GM13976 (cell line): ENCODE measurements at places on chromosomes 5 and 9.

DNA sequence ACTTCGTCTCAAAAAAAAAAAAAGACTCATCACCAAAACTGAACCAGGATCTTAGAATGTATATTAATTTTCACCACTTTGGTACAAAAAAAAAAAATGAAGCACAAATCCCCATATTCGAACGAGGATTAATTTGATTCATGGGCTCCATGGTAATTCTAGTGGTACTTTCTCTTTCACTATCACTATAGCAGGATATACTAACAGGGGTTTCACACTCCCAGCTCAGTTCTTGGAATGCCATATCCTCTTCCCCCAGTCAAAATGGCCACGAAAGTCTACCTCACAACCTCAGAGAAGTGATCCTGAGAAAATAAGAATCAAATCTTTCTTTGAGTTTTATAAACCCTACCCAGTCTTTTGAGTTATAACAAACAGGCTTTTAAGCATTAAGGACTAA lies 235.7 kb downstream of the FBXL17 start:
- no peak for DNase-seq

- no peak for DNase-seq
These were observed 69.0 kb downstream of the KLHL3 start for GRCh38 chr5:137666901-137667300.

- DNase-seq, result peak; percentile 85
These were observed 34.1 kb downstream of the NEK6 start for GRCh38 chr9:124291801-124292396.

DNA sequence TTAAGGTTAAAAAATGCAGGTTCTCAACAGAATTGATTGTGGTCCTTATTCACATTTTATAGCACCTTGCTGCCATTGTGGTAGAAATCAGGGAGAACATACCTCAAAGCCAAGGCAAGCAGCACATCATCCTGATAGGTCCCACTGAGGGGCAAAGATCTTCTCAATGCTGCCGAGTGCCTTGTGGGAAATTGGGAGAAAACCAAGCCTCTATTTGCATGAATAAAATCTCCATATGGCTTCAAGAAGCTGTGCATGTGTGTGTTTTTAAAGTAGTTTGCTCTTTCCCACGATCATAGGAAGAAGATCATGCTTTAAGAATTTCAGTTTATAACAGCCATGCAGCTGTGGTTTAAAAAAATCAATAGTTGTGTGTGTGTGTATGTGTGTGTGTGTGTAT lies 216.9 kb upstream of the FBXL7 start:
- no peak for DNase-seq

DNA sequence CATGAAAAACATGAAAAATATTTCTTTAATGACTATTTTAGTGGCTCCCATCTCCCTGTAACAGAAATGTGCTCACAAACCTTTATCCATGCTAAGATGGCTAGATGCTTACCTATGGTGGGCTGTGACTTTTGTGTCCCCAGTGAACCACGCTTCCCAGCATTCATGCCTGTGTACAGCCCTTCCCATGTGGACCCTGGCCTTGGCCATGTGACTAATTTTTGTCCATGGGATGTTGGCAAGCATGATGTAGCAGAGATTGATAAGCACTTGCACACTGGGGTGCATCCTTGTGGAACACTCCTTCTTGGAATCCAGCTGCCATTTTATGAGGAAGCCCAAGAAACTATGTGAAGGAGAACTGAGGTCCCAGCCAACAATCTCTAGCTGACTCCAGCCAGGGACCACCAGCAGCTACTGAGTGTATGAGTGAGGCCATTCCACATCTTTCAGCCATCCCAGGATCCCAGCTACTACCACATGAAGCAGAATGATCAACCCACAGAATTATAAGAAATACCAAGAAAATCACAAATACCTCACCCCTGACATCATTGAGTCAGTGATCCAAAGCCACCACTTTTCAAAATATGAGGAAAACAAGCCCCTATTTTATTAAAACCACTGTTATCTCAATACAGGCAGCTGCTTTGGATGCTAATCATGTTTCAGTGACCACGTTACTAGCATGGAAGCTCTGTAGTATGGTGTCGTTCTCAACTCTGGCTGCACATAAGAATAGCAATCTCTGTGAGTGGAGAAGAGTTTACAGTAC lies 16.1 kb upstream of the RAI14 start:
- DNase-seq, result no peak

GRCh38 chr9:87644659-87645058 lies 81.3 kb upstream of the CTSL start:
- no peak for DNase-seq

DNA sequence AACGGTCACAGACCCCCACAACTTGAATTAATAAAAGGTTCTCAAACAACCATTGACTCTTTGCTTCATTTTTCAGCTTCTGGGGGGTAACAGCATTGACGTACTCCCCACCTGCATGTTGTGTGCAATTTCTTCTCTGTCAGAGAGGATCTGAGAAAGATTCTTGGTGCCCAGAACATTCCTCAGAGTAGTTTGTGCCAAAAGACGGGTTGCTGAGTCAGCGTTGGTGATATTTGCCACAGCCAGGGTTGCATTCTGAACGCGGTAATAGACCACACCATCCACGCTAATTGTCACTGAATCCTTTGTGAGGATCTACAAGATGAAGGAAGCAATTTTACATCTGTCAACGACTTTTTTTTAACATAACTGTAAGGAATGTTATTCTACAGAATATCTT lies 21.0 kb downstream of the STOM start:
- no peak for DNase-seq

DNA sequence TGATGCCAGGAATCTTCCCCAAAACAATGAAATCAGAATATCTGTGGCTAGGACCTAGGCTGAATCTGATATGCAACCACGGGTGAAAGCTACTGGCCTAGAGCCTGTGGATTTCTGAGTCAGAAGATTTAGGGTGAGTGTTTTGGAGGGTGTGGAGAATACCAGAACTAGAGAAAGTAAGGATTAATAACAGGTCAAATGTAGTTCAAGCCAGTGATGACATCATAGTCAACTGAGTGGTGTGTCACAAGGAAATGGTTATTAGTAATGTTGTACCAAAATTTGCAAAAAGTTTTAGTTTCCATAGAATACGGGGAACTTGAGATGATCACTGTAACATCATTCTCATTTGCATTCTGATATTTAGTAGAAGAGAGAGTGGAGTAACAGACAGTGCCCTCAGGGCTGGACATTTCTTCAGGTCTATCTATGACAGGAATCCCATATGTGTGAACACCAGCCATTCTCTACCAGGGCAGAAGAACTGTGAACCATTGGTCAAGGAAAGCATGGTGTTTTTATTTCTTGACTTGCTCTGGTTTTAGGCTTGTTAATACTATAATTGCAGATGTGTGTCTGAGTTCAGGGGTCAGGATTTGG lies 3.7 kb downstream of the GALNT12 start:
- DNase-seq, result no peak

DNA sequence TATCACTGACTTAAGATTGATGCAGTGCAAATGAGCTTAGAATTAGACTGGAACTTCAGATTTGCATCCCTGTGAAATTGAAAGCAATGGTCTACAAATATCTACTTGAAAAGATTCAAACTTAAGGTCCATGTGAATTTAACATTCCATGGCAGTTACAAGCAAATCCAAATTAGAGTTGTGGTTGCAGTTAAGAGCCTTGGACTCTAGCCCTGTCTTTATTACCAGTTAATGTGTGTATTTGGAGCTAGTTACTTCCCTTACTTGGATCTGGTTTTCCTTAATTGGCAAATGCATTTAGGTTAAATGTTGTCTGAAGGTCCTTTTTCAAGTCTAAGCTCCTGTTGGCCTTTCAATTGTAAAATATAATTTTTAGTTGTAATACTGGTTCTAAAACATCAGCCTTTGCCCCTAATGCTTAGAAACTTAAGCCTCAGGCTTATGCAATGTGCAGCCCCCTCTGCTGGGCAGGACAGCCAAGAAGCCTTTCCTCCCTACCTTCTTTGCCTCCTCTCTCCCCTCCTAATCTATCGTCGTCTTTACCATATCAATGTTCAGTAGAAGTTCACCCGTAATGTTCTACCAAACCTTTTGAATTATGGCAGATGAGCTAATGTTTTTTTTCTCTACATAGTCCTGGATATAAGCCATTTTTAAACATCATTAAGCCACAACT lies 59.5 kb downstream of the ERMP1 start:
- DNase-seq, result no peak

GRCh38 chr9:81472701-81473100 lies 216.6 kb downstream of the TLE1 start:
- DNase-seq, result no peak

DNA sequence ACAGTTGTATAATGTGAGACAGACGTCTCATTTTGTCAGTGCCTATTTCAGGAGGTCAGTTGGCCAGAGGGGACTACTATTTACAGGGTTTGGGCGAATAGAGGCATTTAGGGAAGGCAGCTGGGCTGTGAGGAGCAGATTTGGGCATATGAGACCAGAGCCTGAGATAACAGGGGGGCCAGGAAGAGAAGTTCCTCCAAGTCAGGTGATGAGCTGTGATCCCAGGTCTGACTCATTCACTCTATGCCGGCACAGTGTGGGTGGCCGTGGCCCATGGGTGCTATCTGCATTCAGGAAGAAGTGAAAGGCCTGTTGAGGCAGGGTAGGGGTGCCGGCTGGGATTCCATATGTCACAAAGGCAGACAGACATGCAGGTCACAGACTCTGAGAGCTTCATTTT lies 142.8 kb downstream of the PDZD2 start:
- DNase-seq, result no peak

GRCh38 chr5:116370886-116371285 lies 203.7 kb downstream of the SEMA6A start:
- DNase-seq, result no peak

- DNase-seq, result no peak
These were observed 515.8 kb downstream of the KDM4C start for GRCh38 chr9:7273575-7273974.

DNA sequence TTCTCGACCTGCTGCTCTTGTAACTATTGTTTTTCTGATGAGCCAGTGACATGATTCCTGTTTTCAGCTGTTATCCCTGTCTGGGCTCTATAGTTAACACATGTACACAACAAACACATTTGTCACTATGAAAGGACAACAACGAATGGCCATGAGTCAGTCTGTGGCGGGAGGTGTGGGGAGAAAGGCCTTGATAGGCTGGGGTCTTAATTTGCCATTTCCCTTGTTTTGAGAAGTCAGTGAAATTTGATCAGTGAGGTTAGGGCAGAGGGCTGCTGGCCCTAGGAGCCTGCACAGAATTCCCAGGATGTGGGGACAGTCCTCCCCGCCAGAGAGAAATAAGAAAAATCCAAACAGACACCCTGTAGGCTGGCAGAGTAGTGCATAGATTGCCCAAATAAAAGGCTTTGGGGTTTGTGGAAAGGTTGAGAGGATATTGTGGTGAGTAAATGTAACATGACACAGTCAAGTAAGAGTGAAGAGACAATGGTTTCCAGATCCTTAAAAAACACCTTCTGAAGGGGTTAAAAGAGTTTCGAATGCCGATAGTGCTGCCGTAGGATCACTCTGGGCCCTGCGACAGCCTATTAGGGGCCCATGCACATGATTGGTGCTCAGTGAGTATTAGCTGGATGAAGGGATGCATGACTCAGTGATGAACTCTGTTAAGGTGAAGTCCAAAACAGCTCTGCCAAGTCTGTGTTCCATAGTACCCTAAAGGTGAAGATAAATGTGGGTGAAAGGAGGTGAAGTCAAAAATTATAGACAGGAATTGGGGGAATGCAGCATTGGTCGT lies 110.9 kb upstream of the PRRC1 start:
- DNase-seq, result no peak

DNA sequence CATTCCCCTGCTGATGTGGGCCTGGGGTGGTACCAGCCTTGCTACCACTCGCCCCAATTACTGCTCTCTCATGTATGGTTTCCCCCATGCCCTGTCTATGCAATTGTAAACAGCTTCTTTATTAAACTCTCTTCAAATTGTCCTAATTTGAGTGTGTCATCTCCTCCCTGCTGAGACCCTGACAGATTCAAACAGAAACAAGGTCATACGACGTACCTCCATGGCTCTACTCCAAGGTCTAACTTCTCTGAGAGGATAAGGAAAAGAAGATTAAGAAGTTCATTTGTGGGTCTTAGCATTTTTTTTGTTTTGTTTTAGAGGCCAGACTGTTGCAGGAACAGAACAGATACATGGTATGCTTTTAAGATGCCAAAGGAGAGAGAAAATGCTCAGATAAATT lies 38.0 kb downstream of the ABITRAM start:
- no peak for DNase-seq

- DNase-seq, result no peak
These were observed 374.9 kb downstream of the MAT2B start for GRCh38 chr5:163880302-163880701.

GRCh38 chr5:1885868-1886845 lies 3.4 kb upstream of the IRX4 start:
- no peak for DNase-seq

GRCh38 chr5:145495741-145496140 lies 339.4 kb downstream of the PRELID2 start:
- DNase-seq, result no peak

GRCh38 chr5:9072701-9073100 lies 473.2 kb downstream of the SEMA5A start:
- DNase-seq, result no peak

DNA sequence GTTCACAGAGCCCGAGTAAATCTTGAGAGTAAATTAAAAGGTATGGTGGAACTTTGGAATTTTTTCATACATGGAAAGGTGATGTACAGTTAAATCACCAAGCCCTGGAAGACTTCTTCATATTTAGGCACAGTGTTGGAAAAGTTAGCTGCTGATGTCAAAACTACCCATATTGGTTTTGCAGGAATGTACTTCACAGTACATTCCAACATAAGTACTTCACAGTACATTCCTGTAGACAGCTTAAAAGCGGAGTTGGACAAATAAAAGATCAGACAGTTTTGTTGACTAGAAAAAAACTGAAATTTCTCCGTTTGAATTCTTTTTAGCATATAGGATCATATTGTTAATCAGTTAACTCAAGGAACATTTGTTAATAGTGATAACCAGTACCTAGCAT lies 1.8 kb downstream of the RANBP17 start:
- DNase-seq, result no peak

- no peak for DNase-seq
These were observed 89.1 kb upstream of the NFIB start for GRCh38 chr9:14403081-14403480.

DNA sequence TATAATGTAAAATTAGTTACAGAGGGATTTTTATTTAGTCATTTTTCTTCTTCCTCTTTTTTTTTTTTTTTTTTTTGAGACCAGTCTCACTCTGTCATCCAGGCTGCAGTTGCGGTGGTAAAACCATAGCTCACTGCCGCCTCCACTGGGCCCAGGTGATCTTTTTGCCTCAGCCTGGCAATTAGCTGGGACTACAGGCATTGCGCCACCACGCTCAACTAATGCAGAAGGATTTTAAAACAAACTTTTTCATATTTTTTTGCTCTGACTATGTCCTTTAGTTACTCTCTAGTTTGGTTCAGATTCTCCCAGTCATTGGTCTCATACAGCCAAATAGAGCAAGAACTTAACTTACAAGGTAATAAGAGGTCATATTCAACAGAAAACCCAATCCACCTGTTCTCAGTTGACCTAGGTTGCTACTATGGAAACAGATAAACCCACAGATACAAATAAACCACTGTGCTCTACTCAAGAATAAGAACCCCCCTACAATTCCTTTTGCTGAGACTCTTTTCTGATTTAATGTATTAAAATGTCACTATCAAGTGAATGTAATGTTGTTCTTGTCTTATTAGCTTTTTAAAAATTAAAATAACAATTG lies 50.1 kb upstream of the TTC39B start:
- no peak for DNase-seq

GRCh38 chr5:174504266-174504726 lies 220.1 kb upstream of the MSX2 start:
- DNase-seq, result no peak

- DNase-seq, result no peak
These were observed 197.8 kb downstream of the GLIS3 start for GRCh38 chr9:4102078-4102477.

GRCh38 chr9:20478786-20479185 lies 143.5 kb downstream of the MLLT3 start:
- no peak for DNase-seq
